ENCODE measurements at places on chromosomes 1 and 21.

GRCh38 chr1:223774134-223774814 is 61.9 kb downstream of the CAPN2 start:
- DNase-seq: no peak

DNA sequence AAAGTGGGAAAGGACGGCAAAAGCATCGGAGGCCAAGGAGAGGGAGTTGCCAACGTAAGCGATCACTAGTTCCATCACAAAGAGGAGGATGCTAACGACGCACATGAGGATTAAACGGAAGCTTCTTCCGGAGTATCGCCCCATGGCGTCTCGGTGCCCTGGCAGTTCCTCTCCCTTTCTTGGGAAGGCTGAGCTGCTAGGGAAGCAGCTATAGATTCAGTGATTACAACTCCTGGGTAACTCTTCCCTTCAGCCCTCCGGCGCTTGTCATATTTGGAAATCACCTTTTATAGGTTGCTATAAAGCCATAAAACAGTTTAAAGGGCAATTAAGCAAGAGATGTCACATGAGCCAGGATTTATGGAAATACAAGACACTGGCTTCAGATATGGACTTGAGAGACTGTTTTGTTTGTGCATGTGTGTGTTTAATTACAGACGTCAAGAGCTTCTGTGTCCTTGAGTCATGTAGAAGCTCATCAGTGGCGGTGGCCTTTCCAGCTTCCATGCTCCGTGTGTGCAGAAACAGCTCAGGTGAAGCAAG is 30.6 kb upstream of the SLC30A10 start:
- no peak for DNase-seq

DNA sequence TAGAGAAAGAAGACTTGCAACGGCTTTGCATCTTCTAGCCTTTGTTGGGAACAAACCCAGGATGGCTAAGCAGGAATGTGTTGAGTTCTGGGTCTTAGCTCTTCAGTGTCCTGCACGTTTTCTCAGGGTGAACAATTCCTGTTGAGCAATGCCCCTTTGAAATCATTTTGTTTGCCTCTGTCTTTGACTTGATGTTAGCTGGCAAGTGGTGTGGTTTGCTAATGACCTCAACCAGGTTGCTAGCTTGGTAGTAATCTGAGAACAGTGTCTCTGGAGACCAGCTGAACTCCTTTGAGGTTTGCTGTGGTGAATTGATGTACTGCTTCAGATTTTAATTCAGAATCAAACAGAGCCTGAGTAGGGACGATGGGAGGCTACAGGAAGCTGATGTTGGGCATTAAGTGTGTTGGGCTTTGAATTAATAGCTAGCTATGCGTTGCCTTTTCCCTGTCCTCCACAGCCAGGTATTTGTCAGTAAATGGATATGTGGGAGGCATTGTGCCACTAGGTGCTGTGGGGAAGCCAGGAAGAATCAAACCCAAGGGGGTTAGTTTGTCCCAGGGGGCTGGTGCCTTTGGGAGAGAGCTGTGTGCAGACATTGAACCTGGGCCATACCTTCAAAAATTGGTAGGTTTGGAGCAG is 23.3 kb upstream of the SRSF10 start:
- no peak for DNase-seq

DNA sequence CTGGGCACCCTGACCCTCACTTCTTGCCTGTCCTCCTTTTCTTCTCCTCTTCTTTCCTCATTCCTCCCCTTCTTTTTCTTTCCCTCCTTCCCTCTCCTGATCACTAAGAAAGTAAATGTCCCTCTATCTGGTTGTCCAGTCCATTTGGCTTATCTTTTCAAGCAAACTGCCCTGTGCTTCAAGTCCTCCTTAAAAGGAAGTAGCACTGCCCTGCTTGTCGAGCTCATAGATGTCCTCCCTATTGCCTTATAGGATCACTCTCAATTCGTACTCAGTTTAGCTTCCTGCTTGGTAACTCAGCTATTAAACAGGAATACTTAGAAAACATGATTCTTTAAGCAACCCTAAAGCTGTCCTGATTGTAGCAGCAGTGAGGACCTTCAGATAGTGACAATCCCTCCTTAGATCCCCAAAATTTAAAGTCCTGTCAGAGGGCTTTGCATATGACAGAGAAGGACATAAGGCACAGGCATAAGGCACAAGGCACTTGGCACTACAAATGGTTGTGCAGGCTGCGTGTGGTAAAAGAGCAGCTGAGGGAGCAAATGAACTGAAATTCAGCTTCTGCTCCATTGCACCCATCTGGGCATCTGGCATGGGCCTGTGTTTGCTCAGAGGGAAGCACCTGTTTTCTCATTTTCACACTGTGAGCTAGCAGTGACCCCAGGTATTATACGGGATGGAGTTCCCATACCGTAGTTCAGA is 26.1 kb upstream of the SLAMF6 start:
- DNase-seq: no peak

DNA sequence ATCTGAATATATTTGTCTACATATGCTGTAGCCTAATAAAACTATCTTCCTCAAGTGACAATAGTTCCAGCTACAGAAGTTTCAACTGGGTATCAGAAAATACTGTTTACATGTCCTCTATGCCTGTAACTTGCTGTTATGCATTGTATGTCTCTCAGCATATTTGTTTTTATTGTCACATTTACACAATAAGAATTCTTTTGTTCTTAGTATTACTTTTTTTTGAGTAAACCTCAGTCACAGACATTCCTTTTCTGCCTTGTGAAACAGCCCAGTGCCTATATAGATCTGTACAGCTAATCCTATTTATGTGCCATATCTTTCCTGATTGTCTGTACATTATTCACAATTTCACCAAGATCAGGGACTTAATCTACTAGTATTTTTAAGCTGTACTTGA is 565.2 kb downstream of the NEGR1 start:
- DNase-seq: no peak

GRCh38 chr1:206472886-206473285 is 2.6 kb downstream of the IKBKE start:
- DNase-seq: no peak

All from hematopoietic multipotent progenitor cell treated with erythropoietin and hydrocortisone succinate and interleukin-3 and kit ligand, for 15 days (in vitro differentiated cells).